ENCODE measurements at places on chromosomes 1 and 21. TPM values are rescaled to one million over a fixed set of nuclear protein-coding genes. Genes with fewer than 3 reads are reported as not detected.

The SERPINC1 gene
- total RNA-seq, result not detected

The PLEKHN1 gene
- total RNA-seq, result not detected

The MROH7 gene
- total RNA-seq, result not detected

The LCE2B gene
- not detected for total RNA-seq

The SMPDL3B gene
- 0.62 TPM for total RNA-seq

The TSPAN1 gene
- not detected for total RNA-seq

The OR6N2 gene
- total RNA-seq, result not detected

The ARV1 gene
- total RNA-seq, result 27.1 TPM

The ATPAF1 gene
- total RNA-seq, result 51.9 TPM

The GORAB gene
- 13.6 TPM for total RNA-seq

The LRRC38 gene
- not detected for total RNA-seq

DNA sequence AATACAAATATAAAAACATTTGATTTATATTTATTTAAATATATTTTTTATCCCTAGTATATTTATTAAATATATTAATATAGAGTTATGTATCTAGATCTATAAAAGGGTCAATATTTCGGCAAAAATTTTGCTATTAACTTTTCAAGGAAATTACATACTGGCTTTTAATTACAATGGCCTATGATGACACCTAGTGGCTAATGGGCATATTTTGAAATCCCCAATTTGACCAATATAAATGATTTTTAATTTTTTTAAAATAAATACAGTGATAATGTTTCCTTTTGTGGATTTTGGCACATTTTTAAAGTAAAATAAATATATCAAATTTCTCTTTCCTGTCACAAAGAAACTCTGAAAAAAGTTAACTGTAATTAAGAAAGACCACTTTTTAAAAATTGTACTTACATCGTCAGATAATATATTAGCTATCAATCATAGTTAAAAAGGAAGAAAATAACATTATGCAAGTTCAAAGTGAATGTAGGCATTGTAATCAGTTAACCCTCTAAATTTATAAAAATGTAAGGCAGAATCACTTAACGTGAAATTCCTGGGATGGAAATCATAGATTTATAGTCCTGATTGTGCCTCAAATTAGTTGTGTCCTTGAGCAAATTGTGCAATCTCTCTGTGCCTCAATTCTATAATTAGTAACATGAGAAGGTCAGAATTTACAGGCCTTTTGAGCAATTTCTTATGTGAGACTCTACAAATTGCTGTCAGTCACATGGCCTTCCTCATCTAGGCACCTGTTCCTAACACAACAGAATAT lies 25.6 kb upstream of the RGS13 start:
- DNase-seq, result peak; percentile 66

- no peak for DNase-seq
These were observed 1067.0 kb downstream of the ADGRL2 start for GRCh38 chr1:82867781-82868180.

- no peak for DNase-seq
These were observed 78.0 kb downstream of the MEGF6 start for GRCh38 chr1:3533067-3534048.

GRCh38 chr21:45941338-45941710 lies 40.2 kb upstream of the COL6A1 start:
- DNase-seq, result no peak

DNA sequence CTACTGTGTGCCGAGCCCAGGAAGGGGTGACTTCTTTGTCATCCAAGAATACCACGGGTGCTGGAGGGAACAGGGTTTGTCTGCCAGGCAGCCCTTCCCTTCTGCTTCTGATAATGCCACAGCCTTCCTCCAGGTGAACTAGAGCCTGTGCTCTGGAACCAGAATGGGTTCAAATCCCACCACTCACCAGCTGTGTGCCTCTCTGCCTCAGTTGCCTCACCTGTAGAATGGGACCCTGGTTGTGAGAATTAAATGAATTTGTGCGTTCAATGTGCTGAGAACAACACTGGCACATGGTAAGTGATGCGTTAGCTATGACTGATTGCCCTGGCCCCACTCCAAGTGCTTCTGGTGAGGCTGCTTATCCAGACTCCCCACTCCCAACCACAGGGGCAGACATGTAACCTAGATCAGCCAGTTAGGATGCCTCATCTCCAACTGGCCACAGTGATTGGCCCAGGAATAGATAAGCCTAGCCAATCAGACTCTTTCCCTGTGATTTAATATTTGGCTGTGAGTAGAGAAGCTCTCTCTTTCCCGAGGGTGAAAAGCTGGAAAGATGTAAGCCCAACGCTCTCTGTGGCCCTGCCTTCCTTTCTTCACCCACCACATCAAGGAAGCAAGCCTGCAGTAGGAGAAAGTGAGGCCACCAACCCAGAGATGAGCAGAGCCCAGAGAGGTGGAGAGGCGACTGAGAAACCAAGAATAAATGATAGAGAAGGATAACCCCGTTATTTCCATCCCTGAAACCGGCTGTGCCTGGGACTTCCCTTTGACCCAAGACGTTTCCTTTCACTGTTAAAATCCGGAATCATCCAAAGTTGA lies 20.8 kb upstream of the LAPTM5 start:
- DNase-seq, result peak; percentile 89

- DNase-seq, result no peak
These were observed 45.9 kb downstream of the RGL1 start for GRCh38 chr1:183850852-183851251.

- no peak for DNase-seq
These were observed 11.5 kb upstream of the CFAP45 start for GRCh38 chr1:159911326-159912070.

GRCh38 chr1:241077386-241078147 lies 279.4 kb downstream of the RGS7 start:
- no peak for DNase-seq

DNA sequence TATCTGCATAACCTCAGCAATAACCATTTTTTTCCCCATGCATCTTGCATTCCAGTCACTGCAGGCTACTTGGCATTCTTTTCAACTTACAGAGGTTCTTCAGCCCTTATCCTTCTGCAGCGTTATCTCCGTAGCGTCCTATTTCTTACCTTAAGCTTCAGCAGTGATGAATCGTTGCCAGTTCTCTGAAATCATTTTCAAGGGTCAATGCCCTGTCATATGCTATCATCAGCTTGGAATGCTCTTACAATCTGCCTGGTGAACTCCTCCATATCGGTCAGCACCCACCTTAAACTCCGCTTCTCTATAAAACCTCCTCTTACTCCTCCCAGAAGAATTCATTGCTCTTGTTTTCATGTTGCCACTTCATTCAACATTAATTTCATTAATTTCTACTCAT lies 105.1 kb upstream of the DPH5 start:
- no peak for DNase-seq

- peak; percentile 54 for DNase-seq
These were observed 430 bp downstream of the WASF2 start for GRCh38 chr1:27489501-27489972.

DNA sequence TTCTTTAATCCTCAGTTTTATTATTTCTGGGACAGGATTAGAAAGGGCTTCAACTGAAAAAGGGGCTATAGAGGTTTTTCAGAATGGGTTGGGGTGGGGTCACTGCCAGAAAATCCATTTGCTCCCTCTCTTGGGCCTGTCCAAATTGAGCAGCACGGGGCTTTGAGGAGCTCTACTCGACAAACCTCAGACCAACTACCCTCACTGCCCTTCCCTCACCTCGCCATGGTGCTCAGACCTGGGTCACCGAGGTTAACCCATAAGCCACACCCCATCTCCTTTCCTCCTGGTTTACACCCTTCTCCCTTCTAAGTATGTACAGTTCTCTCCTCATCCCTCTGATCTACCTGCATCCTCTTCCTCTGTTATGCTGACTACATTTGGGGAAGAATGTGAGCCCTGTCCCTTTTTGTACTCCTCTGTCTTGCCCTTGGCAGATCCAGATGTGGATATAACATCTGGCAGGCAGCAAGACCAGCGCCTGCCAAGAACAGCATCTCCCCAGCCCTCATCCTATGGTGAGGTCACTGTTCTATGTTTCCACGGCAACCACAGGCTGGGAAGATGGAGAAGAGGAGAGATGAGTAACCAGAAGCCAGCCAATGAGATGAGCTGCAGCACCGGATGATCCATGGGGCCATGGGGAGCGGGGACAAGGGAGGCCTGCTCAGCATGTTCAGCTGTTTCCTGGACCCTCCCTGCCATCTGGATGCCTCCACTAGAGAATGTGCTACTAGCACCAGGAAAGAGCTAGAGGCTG lies 3.7 kb upstream of the FABP3 start:
- peak; percentile 76 for DNase-seq

GRCh38 chr21:14916676-14917141 lies 148.1 kb downstream of the NRIP1 start:
- DNase-seq, result no peak

GRCh38 chr1:170674239-170674638 lies 10.3 kb downstream of the PRRX1 start:
- no peak for DNase-seq

DNA sequence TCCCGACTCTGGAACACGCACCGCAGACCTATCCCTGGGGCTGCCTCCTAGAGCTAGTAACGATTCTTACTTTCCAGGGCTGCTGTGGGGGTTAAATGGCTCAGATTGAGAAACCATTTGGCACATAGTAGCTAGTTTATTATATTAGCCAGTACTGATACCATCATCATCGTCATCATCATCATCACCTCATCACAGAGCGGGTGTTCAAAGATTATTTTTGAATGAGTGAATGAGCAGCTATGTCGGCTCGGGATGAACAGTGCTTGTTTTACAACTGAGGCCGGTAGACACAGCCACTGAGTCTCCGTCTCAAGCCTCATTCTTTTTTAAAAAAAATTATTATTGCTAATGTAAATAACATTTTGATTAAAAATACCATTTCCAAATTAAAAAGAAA lies 13.5 kb upstream of the AJAP1 start:
- DNase-seq, result no peak

DNA sequence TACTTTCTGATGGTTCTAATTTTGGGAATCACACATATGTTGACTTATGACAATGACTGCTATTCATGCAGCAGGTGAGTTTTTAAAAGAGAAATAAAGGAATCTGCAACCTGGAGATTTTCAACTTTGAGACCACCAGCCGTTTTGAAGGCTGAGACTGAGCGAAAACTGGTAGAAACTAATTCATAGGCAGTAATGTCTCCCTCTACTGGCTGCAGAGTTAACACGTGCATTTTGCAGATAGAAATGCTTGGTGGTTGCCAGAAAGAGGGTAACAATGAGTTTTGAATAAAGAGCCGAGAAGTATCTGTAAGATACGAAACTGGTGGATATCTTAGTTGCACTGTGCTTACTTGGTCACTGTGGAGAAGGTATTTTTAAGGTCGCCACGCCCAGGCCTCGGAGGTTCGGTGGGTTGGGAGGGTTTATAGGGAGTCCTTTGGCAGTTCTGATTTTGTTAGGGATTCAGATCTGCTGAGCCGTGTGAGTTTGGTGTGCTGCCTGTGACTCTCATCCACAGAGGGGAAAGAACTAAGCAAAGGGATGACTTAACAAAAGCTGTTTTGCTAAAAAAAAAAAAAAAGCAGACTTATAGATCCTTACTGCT lies 83.0 kb downstream of the RYR2 start:
- DNase-seq, result peak; percentile 45

DNA sequence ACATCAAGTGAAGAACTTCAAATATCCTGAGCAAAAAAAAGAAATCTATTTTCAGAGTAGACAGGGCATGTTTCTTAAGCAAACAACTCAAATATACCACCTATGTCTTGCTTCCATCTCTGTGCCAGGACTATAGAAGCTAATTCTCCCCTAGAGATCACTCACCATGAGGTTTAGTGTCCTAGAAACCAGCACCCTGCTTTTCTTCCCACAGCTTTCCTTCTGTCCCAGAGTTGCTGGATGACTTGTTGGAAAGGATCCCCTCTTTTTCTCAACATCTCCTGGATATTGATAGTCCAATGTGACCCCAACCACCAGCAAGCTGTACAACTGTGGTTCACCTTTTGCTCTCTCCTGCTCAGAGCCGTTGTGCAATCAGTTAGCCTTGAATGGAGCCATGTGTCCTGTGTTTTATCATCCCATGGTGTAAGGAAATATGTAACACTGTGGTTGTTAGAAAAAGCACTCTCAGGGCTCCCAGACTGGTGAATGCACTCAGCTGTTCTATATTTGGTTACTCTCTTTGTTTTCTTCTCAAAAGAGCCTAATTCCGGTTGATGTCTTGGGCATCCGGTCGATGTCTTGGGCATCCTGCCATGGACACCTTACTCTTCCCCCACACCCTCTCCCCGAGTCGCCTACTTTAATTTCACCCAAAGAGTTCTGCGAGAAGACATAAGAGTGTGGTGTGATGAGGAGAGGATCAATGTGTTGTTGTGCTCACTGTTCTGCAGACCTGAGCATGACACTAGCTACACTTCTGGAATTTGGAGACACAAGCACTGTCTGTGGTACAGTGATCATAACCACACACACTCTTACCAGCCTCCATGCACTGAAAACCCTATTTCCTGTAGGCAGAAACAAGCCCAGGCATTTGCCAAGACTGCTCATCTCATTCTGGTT lies 1.7 kb downstream of the TNFSF4 start:
- peak; percentile 47 for DNase-seq

DNA sequence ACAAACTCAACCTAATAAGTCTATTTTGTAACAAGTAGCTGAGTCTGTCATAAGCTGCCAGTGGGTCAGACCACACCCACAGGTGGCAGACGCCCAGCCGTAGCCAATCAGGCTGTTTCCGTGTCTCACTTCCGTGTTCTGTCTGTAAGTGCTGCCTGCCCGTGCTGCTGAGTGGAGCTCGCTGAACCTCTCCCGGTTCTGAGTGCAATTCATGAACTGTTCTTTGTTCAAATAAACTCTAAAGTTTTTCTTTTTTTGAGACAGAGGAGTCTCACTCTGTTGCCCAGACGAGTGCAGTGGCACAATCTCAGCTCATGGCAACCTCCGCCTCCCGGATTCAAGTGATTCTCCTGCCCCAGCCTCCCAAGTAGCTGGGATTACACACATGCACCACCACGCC lies 25.1 kb downstream of the POFUT2 start:
- no peak for DNase-seq

GRCh38 chr1:57576756-57577155 lies 152.9 kb upstream of the DAB1 start:
- DNase-seq, result no peak

- no peak for DNase-seq
These were observed 8.1 kb upstream of the MMP23B start for GRCh38 chr1:1623631-1624442.

GRCh38 chr1:41436281-41437010 lies 48.0 kb downstream of the EDN2 start:
- DNase-seq, result no peak

- no peak for DNase-seq
These were observed 15.4 kb upstream of the TENT5C start for GRCh38 chr1:117590273-117590925.

GRCh38 chr1:43772978-43773377 lies 65.6 kb downstream of the ST3GAL3 start:
- no peak for DNase-seq

Measured in A673 (cell line).